CD4-positive, alpha-beta T cell treated with Interleukin-6 for 4 hours (primary cell): ENCODE measurements at places on chromosomes 2 and 18.

- DNase-seq = no peak
These were observed 111.0 kb downstream of the KCNF1 start for GRCh38 chr2:11022591-11023273.

DNA sequence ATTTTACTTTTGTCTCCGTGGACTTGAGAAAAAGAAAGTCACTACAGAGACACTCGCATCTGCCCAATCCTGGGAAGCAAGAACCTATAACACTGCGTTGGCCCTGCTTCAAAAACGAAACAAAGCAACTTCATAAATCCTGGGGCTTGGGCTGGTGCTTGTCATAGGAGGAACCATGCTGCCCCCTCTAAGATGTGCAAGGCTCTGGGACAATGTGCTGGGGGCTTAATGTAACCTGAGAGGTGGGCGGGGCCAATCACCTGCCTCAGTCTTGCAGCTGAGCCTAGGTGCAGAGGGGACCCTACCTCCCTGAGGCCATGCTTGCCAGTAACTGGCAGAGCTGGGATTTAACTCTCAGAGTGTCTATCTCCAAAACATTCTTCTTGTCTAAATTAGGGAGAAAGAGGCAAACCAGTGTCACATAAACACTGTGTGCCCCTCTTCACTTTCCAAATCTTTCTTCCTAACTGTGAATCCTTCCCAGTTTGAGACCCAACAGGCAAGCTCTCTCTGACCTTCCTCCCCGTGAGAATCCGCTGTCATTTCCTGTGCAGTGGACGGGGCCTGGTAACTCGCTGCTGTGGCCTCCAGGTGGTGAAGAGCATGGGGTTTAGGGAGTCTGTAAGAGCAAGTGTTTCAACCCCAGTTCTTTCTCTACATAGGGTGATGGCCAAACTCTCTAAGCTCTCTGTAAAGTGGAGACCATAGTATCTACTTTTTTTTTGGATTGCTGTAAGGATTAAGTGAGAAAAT lies 115.1 kb downstream of the ACKR3 start:
- no peak for DNase-seq

- no peak for DNase-seq
These were observed 14.1 kb upstream of the MEX3C start for GRCh38 chr18:51211552-51211951.

GRCh38 chr2:50594233-50594632 lies 437.7 kb downstream of the NRXN1 start:
- no peak for DNase-seq

- DNase-seq = no peak
These were observed 2.1 kb downstream of the AAK1 start for GRCh38 chr2:69641471-69641870.

GRCh38 chr2:208033701-208034502 lies 8.6 kb upstream of the PLEKHM3 start:
- peak; percentile 40 for DNase-seq
